Colonic mucosa (tissue), 4 donors: ENCODE measurements at places on chromosomes 2 and 18. TPM values are rescaled to one million over a fixed set of nuclear protein-coding genes. Genes with fewer than 3 reads are reported as not detected.

DNA sequence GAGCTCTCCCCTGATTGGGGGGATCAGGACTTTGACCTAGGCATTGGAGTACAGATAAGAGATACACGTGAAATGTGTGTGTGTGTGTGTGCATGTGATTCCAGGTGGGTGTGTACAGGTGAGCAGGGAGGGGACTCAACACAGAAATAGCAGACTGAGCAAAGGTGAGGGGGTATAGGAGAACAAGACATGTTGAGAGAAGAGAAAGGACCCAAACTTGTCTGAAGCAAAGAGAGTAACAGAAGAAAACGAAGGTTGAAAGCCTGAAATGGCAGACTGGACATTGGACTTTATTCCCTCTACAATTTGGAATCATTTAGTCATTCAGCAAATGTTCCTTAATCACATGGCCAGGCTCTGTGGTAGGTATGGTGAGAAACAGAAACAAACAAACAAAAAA is 23.3 kb downstream of the MRO start:
- DNase-seq = peak; percentile 27
- no peaks in the 10 kb centered on the region for H3K36me3 ChIP-seq
- no peak overlapping the region for H3K27ac ChIP-seq
- H3K4me1 ChIP-seq = no peaks in the 10 kb centered on the region

DNA sequence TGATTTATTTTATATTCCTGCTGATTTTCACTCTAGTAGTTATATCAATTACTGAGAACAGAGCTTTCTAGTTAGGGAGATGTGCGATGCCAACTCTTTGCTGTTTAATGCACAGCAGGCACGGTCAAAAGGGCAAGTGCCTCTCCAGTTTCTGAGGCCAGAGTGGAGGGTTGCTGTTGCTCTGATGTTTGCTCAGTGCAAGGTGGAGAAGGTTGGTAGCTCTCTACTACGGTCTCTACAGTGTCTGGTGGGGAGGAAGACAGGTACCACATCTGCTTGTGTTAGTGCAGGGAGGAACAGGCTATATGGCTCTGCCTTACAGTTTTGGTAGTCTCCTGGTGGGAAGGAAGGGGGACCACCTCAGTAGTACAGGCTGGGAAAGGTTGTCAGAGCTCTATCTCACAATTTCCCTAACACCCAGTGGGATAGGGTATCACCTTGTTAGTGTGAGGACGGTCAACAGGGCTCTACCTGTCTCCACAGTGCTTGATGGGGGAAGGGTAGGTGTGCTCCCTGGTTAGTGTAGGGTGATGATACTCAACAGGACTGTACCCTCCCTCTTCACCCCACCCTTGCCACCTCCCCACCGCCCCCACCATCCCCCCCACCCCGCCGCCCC is 85.9 kb downstream of the FANCL start:
- DNase-seq = no peak
- H3K4me3 ChIP-seq = no peak overlapping the region
- H3K27me3 ChIP-seq = no peaks in the 10 kb centered on the region
- H3K27ac ChIP-seq = no peak overlapping the region
- H3K36me3 ChIP-seq = no peaks in the 10 kb centered on the region

Gene CFAP210
- not detected for total RNA-seq

Gene CCDC102B
- 1.7 TPM for total RNA-seq

- H3K27ac ChIP-seq = no peak overlapping the region
- no peak for DNase-seq
- no peak overlapping the region for H3K4me3 ChIP-seq
- peaks cover 8% of the 10 kb centered on the region for H3K36me3 ChIP-seq
- no peaks in the 10 kb centered on the region for H3K4me1 ChIP-seq
Measured at GRCh38 chr2:45545943-45546342, 65.1 kb downstream of the SRBD1 start.

- no peaks in the 10 kb centered on the region for H3K4me1 ChIP-seq
- no peaks in the 10 kb centered on the region for H3K27me3 ChIP-seq
- DNase-seq = no peak
- H3K4me3 ChIP-seq = no peak overlapping the region
- H3K36me3 ChIP-seq = no peaks in the 10 kb centered on the region
Measured at GRCh38 chr18:36899289-36899688, 70.4 kb downstream of the KIAA1328 start.

DNA sequence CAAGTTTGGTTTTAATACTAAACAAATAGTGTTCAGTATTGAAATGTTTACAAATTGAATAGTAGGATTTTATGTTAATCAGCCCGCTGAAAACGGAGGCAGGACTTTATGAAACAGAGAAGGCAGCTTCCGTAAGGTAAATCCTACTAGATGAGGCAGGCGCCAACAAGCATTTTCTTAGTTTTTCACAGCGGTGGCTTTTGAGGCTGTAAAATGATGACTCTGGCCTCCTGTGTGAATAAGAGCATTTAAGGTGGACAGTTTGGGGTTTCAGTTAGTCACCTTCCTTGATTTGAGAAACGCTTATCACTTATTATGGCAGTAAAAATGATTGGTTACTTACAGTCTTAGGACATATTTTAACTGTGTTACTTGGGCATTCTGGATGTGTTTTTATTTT is 212.9 kb downstream of the PTGR3 start:
- no peaks in the 10 kb centered on the region for H3K36me3 ChIP-seq
- H3K4me1 ChIP-seq = no peaks in the 10 kb centered on the region
- no peaks in the 10 kb centered on the region for H3K27me3 ChIP-seq
- H3K27ac ChIP-seq = no peak overlapping the region
- DNase-seq = no peak

DNA sequence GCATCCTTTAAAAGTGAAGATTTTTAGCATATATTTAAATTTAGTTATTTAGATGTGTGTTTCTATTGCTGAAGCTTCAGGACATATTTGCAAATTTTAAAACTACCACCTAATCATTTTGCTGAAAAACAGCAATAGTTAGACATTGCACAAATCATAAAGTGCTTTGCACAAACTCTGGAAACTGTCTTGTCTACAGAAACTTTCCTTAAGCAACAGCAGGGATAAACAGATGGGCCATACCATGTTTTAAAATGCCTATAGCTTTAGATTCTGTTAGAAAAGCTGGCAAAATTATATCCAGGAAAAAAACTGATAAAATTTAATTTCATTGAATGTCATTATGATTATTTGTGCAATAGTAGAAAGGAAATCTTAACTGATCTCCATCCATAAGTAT is 1313.9 kb upstream of the ACVR2A start:
- no peaks in the 10 kb centered on the region for H3K36me3 ChIP-seq
- no peak overlapping the region for H3K27ac ChIP-seq
- H3K4me1 ChIP-seq = no peaks in the 10 kb centered on the region

DNA sequence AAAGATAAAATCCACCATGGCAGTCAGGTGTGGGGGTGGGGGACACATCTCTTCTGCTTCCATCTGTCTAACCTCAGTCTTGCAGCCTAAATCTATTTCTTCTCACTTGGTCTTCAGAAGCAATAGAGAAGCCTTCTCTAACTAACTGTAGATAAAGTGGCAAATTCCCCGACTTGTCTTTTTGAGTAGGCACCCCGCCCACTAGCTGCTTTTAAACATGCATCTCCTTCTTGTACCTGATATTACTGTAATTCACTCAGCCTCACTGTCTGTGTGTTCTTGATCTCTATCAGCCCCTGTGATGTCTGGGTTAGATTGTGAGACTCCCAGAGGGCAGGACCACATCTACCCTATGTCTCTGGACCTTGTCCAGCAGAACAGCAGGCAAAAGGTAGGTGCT is 6.8 kb downstream of the MARCHF4 start:
- no peak for DNase-seq
- no peaks in the 10 kb centered on the region for H3K36me3 ChIP-seq
- H3K27ac ChIP-seq = no peak overlapping the region
- H3K27me3 ChIP-seq = peaks cover 1% of the 10 kb centered on the region
- H3K4me3 ChIP-seq = no peak overlapping the region
- H3K4me1 ChIP-seq = no peaks in the 10 kb centered on the region

DNA sequence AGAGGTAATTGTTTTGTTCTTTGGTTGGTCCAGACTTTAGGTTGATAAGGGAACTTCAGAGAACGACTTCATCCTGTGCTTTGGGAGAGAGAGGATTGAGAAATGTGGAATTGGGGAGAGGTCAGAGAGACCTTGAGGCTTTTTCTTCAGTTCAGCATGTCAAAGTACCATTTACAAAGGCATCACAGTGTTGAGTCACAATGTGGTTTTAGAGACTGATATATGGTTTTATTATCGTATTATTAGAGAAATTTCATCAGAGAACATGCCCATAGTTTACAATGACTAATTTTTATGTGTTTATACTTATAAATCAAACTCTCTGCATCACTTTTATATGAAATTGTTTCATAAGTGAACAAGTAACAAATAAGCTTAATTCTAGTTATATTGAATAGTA is 626.6 kb downstream of the DSC3 start:
- no peak overlapping the region for H3K27ac ChIP-seq
- no peak for DNase-seq
- no peak overlapping the region for H3K4me3 ChIP-seq

DNA sequence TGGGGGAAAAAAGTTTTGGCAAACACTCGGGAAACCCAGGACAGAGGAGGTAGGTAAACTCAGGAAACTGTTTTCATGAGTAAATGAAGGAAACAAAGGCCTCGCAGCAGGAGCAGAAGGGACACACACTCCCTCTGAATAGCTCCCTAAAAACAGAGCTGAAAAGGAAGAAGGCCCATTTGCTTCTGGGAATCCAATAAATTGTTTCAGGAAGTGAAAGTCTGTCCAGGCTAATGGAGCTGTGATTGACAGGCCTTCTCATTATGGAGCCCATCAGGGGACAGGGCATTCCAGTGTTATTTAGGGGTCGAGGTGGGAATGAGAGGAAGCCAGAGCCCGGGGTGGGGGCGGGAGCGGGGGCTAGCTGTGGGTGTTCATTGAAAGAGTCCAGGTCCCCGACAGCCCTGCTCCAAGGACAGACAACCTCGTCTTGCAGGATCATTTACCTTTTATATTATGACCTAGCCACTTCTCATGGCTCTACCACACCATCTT is 81.2 kb downstream of the GBX2 start:
- no peak overlapping the region for H3K4me3 ChIP-seq
- H3K27me3 ChIP-seq = no peaks in the 10 kb centered on the region
- no peak for DNase-seq

- H3K36me3 ChIP-seq = no peaks in the 10 kb centered on the region
- DNase-seq = no peak
Measured at GRCh38 chr2:179268277-179268925, 3.8 kb upstream of the SESTD1 start.

DNA sequence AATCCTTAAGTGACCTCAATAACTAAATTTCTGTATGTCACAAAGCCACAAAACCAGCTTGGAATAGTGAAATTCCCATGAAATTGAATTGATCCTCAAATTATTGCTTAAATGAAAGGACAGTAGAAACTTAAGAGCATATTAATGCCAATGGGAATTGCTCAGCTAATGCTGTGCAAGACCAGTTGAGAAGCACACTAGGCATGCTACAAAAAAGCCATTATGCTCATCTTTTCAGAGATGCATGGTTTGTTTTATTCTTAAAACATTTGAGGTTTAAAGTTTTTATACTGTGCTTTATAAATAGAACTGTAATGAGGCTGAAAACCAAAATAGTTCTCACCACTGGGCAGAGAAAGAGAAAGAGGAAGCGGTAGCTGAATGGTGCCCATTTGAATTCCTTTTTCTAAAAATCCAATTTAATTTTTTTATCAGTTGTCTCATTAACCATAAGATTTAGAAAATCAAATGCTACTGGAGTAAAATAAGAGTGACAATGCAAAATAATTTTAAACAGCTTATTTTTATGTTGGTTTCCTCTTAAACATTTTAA is 98.6 kb downstream of the LNPK start:
- no peaks in the 10 kb centered on the region for H3K27me3 ChIP-seq
- no peaks in the 10 kb centered on the region for H3K36me3 ChIP-seq
- H3K4me3 ChIP-seq = no peak overlapping the region

Gene MEIS1
- 8.9 TPM for total RNA-seq
